ENCODE measurements at places on chromosomes 4 and X.

GRCh38 chr4:113785781-113786180, 24.2 kb upstream of the CAMK2D start:
- no peak for DNase-seq

- no peak for DNase-seq
These were observed 2.7 kb upstream of the TIMP1 start for GRCh38 chrX:47579537-47579936.

GRCh38 chrX:19899217-19899788, 11.9 kb upstream of the SH3KBP1 start:
- DNase-seq, result no peak

- no peak for DNase-seq
These were observed 64.3 kb downstream of the PDLIM5 start for GRCh38 chr4:94516067-94516466.

GRCh38 chr4:80948995-80949394, 81.5 kb upstream of the BMP3 start:
- no peak for DNase-seq

DNA sequence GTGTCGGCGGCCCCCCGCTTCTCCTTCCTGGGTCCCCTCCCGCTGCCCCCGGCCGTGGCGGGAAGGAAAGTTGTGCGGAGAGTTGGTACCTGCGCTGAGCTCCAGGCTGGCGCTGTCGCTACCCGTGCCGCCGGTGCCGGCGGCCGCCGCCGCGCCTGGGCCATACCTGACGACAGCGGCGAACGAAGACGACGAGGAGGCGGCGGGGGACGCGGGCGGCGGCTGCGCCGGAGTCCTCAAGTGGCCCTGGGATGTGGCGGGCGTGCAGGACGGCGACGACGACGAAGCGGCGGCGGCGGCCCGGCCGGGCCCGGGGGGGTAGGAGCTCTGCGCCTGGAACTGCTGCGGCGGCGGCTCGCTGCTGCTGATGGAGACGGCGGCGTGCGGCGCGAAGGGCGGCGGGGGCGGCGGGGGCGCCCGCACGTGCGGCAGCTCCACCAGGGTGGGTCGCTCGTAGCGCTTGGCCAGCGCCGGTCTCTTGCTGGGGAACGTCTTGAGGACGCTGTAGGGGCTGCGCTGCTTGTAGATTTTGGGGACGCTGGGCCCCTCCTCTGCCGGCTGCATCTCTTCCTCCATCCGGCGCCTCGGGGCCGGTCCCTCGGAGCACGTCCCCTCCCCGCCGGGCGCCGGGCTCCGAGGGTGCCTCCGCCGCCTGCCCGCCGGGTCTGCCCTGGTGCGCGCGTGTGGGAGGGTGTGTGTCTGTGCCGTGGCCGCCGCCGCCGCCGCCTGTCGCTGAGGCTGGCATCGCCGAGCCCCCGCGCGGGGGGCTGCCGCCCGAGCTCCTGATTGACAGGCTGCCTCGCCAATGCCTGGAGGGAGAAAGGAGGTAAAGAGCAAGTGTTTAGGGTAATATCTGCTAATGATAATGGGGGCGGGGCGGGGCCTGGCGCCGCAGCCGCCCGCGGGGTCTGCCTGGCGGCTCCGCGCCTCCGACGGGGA, 618 bp downstream of the BEND4 start:
- peak; percentile 49 for DNase-seq

GRCh38 chr4:47664051-47664826, 173.6 kb downstream of the CORIN start:
- no peak for DNase-seq

- DNase-seq, result no peak
These were observed 48.9 kb downstream of the CHIC2 start for GRCh38 chr4:54015423-54016030.

DNA sequence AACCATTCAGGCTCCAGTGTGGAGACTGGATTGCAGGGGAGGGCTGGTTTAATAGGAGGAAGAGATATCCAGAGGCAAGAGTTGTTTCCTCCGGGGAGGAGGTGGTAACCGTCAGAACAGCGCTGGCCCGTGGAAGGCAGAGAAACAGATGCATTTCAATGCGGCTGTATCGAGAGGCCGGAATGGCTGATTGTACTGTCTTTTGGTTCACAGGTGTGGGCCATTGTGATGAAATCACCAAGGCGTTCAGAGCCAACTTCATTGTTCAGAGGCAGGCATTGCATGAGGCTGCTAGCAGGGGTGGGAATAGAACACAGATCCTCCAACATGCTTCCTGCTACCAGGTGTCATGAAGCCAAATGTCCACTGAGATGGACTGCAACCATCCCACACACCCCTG, 53.0 kb downstream of the SHOX start:
- DNase-seq, result no peak

GRCh38 chr4:140141210-140141835, 12.7 kb downstream of the MAML3 start:
- DNase-seq, result no peak

- no peak for DNase-seq
These were observed 20.5 kb downstream of the RAB40A start for GRCh38 chrX:103498786-103499185.

DNA sequence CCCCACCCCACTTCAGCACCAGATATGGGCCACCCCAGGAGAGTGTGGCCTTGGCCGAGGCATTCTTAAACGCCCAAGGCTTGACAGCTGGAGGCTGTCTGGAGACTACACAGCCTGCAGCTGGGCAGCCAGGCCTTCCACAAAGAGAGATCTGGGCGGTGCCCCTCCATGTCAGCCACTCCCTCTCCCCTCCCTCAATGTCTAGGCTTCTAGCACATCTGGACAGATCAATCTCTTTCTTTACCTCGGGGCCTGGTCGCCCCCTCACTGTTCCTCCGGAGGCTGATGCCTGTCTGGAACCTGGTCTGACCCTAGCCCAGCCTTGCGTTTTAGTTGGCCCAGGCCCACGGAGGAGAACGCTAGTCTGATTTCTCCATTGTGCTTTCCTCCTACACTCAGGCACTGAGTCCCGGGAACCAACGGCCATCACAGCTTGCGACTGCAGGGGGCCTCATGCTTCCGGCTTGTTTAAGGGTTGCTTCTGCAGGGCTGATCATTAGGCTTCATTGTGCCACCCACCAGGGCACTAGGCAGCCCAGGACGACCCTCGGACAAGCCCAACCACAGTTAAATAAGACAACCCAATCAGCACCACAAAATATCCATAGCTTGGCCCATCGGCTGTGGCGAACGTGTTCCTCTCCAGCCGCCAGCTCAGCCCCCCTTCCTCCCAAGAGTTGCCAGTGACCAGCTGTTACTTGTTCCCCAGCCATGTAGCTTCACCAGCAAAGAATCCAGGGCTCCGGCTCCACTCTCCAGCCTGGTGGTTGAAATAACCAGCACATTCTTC, 200.6 kb downstream of the BCOR start:
- DNase-seq, result no peak

DNA sequence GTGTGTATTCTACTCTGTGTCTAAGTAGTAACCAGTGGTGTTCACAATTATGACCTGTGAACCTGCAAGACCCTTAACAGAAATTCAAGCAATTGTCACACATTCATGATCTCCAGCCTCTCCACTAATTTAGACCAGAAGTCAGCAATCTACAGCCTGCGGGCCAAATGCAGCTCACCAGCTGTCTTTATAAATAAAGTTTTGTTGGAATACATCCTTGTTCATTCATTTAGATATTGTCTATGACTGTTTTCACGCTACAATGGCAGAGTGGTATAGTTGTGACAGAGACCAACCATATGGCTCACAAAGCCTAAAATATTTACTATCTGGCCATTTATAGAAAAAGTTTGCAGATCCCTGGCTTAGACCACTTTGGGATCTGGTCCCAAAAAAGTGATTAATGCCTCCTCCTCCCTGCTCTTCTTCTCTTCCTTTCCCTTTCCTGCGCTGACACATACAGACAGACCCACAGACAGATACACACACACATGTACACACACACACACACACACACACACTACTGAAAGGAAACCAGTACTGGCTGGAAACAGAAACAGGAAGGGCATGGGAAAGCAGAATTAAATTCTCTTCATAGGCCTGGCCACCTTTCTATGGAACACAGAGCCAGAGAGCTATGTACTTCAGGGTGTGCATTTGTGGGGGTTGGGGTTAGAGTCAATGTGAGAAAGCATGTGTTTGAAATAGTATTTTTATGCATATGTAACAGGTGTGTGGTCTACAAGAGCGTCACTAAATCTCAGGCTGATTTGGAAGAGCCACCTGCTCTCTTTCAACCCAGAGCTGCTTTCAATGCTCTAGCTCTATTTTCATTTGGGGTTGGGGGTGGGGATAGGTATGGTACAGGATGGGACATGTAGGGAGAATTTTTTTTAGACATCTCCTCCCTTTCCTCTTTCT, 49.7 kb upstream of the TMEM164 start:
- DNase-seq, result no peak

DNA sequence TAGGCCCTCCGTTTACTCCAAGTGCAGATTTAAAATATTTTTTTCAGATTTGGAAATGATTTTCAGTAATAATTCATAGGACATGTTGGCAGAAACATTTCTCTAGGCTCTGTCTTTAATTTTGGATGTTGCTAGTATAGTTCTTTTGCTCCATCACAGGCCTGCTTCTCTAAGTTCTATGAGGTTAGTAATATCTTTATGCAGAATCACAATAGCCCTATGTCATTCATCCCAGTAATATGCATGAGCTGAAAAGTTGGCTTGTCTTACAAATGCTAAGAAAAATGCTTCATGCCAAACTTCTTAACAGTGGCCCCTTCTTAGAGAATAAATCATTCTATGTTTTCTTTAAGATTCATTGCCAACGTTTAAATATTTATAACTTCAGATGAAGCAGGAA, 148.3 kb upstream of the TLL1 start:
- no peak for DNase-seq

GRCh38 chrX:47863187-47863586, 26.5 kb downstream of the ZNF81 start:
- no peak for DNase-seq

GRCh38 chr4:6917461-6918271, 8.0 kb downstream of the TBC1D14 start:
- DNase-seq, result peak; percentile 57

All from activated naive CD8-positive, alpha-beta T cell treated with anti-CD3 and anti-CD28 coated beads, Interleukin-2, amount 10 ng/mL, durations not matched to agents 7 days and 5 days (primary cell).